ENCODE measurements at places on chromosomes 13 and 19.

DNA sequence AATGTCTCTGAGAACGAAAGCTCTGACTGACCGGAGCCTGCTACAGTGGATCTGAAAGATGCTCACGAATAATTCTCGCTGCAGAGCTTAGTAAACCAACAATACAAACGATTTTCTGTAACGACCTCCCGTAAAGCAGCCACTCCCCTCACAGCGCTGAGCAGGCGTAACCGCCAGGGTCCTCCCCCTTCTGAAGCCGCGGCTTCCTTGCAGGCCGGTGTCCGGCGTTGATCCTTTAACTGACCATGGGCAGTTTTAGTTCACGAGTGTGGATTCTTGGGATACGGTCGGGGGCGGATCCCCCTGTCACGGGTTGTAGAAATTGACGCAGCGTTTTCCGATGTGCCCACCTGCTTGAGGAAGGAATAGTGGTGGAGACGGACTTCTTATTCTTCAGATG lies 75.9 kb downstream of the ATP11A start:
- peak; percentile 38 for DNase-seq

- peak; percentile 35 for DNase-seq
Observed at GRCh38 chr13:111483621-111483987, 163.2 kb downstream of the TEX29 start.

DNA sequence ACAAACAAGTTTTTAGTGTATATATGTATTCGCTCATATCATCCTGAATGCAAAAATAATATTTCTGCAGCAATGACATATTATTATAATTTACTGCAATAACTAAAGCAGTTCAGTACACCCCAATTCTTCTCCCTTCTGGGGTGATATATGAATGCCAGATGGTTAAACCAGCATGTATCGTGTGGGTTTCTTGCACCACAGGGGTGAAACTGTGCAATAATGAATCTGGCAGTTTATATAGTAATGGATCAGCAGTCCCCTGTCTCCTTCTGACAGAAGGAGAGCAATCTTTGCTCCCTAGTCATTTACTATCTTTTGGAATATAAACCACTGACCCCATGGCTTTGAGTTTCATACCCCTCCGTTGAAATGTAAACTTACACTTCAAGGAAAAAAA lies 228.6 kb upstream of the KLHL1 start:
- no peak for DNase-seq

GRCh38 chr19:55947532-55947931 lies at the start of gene NLRP8:
Gene NLRP8 (plus strand): TSS chr19:55947832.
- no peak for DNase-seq

All from posterior vena cava (tissue), 2 donors.